Vagina (tissue), 2 donors: ENCODE measurements at places on chromosomes 3 and 15.

DNA sequence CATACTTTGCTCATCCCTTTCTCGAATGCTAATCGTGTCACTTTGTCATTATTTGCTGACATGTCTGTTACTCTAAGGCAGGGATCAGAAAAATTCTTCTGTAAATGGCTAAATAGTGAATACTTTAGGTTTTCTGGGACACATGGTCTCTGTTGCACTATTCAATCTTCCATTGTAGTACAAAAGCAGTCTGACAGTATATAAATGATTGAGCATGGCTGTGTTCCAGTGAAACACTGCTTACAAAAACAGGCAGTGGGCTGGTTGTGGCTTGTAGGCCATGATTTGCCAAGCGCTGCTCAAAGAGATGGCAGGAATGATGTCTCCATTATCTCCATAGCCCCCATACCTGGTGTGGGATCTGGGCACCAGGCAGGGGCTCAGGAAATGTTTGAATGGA lies 45.6 kb downstream of the TMEM266 start:
- no peak for DNase-seq

GRCh38 chr3:70138606-70139005 lies 139.1 kb downstream of the SAMMSON start:
- DNase-seq, result no peak

DNA sequence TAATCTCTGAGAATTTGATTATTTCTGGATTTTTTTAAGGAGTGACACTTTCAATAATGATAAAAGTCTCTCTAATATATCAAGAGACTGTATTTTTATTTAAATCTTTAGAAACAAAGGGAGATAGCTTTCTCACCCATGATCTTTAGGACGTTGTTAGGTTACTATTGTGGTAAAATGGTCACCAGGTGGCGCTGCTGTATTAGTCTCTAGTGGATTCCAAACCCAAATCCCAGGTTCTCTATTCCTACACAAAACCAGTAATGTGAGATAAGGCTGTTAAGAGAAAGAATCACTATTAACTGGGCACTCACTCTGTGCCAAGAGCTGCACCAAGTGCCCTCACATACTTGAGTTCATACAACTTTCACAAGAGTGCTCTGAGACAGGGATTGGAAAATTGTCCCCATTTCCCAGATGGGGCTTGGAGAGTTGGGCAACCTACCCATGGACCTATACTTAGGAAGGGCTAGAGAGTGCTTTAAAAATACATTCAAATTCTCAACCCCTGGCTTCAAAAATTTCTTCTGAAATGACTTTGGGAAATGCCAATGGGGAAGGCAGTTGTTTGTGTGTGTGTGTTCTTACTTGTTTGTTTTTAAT lies 593.4 kb upstream of the TGFBR2 start:
- no peak for DNase-seq

GRCh38 chr3:15630646-15631350 lies 29.3 kb downstream of the BTD start:
- no peak for DNase-seq

- DNase-seq, result peak; percentile 67
These were observed 211.3 kb downstream of the KLF13 start for GRCh38 chr15:31537770-31538592.

DNA sequence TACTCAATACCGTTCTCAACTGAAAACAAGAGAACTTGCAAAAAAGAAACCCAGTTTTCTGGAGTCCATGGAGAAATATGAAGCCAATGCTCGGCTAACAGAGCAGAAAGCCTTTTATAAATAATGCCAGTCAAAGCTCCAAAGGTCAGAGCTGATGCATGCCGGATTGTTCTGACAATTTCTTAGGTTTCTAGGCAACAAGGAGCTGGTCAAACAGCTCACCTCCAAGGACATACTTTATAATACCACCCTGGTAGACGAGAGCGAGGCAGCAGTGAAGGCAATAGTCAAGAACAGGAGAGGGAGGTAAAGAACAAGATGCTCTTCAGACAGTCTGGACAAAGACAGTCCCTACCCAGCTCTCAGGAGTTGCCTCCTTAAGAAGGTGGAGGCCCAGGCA lies 111.1 kb downstream of the UBE3A start:
- DNase-seq, result no peak

DNA sequence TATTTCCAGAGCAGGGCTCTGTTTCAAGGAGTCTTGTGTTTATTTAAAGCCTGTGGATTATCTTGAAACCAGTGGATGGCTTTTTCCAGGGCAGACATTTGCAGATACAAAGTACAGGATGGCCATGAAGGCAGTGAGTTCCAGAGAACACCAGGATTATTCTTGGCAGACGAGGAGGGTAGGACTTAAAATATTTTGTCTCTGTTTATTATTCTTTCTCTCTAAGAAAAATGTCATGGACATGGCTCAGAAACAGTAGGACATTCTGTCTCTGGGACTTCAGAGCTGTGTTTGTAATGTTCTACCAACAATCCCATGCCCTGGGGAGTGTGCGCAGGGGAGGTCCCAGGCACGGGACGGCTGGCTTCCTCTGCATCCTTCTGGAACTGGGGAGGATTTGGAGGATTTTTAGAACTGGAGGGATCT lies 125.9 kb downstream of the ATP10A start:
- no peak for DNase-seq

GRCh38 chr15:42549741-42550392 lies 1.2 kb downstream of the HAUS2 start:
- DNase-seq, result no peak

GRCh38 chr15:42349186-42349585 lies 10.1 kb upstream of the CAPN3 start:
- DNase-seq, result no peak

- no peak for DNase-seq
These were observed 28.9 kb downstream of the FBXW12 start for GRCh38 chr3:48400824-48401433.

GRCh38 chr15:56165234-56165633 lies 78.4 kb downstream of the RFX7 start:
- DNase-seq, result no peak

DNA sequence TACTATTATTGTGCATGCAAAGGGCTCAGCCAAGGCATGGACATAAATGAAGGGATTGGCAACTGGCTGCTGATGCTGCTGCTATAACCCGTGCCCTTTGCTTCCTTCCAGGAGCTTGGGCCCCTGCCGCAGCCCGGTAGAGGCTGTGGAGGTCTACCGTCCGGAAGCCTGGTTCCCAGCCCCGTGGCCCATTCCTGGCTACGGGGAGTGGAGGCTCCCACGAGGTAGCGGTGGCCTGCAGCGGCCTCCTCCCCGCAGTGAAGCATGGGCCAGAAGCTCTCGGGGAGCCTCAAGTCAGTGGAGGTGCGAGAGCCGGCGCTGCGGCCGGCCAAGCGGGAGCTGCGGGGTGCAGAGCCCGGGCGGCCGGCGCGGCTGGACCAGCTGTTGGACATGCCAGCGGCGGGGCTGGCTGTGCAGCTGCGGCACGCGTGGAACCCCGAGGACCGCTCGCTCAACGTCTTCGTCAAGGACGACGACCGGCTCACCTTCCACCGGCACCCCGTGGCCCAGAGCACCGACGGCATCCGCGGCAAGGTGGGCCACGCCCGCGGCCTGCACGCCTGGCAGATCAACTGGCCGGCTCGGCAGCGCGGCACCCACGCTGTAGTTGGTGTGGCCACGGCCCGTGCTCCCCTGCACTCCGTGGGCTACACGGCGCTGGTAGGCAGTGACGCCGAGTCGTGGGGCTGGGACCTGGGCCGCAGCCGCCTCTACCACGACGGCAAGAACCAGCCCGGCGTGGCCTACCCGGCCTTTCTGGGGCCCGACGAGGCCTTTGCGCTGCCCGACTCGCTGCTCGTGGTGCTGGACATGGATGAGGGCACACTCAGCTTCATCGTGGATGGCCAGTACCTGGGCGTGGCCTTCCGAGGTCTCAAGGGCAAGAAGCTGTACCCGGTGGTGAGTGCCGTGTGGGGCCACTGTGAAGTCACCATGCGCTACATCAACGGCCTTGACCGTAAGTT lies 15.0 kb downstream of the SPSB4 start:
- peak; percentile 19 for DNase-seq

DNA sequence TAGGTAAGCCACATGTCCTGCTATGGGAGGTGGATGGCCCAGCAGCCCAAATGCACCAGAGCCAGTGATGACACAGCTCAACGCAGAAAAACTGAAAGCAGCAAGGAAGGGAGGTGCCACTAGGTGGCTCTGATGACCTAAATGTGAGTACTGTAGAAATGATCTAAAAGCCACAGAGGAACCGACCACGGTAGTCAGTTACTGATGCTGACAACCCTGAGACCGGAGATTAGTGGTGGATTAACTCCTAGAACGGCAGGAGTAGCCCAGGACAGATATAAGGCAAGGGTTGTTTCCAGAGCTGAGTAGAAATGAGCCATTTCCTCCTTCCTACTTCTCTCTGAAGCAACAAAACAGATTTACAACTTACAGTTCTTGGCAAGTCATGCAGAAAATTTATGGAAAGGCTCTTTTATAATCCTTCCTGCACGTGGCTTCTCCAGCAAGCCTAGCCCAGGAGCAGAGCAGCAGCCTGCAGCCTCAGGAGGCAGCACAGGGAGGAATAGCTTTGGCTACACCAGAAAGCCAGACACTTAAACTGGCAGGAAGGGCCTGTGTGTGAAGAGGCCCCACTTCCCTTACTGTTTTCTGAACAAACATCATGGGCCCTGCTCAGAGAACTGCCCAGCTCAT lies 13.1 kb downstream of the FBXL22 start:
- no peak for DNase-seq

DNA sequence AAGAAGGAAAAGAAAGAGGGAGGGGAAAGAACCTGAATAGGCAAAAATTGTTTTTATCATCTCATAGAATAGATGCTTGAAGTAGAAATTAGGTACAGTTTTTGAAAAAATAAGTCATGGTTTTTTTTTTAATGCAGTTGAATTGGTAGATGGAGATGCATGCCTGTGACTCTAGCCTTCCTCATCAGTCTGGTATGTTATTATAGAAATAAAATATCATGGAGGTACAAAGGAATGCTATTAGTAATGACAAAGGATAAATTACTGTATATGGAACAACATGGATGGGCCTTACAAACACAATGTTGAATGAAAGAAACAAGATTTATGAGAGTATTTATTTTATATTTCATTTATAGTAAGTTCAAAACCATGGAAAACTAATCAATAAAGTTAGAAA lies 162.4 kb upstream of the GALNT15 start:
- no peak for DNase-seq

DNA sequence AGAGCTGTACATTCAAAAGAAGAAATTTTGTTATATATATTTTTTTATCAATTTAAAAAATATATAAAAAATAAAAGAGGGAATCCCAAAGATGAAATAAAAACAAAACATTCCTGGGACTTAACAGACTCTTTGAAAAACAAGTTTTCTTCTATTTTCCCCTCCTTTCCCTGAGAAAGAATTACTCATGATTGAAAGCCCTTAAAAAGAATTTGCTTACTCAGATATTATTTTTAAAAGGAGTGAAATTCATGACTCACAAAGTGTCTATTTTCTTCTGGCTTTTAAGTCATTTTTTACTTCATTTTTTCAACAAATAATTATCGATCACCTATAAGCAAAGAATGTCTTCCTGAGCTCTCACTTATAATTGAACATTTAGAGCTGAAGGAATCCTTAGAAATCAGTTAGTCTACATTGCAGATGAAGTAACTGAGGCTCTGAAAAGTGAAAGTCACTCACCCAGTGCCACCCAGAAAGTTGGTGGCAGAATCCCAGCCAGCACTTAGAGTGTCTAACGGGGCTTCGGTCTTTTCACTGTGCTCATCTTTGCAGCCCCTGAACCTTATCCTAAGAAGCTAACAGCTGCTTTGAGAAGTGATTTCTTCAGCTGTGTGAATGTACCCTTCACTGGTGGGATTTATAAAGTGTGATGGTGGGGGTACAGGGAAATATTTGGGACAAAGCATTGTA lies 42.5 kb upstream of the NUDT16 start:
- DNase-seq, result no peak

- DNase-seq, result no peak
These were observed 204.0 kb upstream of the WNT5A start for GRCh38 chr3:55691141-55691540.

DNA sequence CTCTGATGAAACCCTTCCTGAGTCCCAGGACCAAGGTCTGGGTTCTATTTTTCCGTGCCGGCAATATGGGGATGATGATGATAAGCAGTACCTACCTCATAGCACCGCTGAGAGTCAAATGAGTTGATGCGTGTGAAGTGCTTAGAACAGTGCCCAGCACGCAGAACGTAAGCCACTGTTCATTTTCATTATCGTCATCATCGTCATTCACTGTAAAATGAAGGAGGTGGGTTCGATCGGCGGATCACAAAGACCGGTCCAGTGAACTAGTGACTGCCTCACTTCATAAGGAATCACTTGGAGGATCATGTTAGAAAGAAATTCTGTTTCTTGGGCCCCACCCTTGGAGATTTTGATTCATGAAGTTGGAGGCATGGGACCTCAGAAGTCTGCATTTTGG lies 44.3 kb downstream of the RLBP1 start:
- DNase-seq, result no peak

DNA sequence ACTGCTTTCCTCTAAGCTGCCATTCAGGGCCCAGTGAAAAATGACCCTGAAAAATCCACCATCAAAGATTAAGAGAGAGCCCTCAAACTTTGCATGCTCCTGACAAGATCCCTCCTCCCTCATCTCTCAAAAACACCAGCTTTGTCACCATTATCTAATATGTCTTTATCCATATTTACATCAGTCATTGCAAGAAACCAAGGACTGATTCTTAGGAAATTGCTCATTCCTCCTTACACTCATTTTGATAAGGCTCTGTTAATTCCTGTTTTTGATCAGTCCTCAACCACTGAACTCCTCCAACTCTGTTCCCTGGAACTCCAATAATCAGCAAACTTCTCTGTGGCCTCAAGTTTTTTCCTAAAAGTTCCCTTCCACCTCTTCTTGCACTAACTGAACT lies 51.8 kb downstream of the CD200 start:
- no peak for DNase-seq

DNA sequence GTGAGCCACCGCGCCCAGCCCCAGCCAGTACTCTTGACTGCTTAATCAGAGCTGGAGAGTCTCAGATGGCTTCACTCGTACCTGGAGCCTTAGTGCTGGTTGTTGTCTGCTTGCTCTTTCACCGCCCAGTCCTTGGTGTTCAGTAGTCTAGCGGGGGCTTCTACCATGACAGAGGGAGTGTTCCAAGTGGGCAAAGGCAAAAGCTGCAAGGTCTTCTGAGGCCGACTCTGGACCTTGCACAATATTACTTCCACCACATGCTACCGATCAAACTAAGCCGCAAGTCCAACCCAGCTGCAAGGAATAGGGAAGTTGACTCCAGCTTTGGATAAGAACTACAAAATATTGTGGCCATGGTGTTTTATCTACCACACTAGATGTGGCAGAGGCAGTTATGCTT lies 6.6 kb downstream of the PARL start:
- no peak for DNase-seq

DNA sequence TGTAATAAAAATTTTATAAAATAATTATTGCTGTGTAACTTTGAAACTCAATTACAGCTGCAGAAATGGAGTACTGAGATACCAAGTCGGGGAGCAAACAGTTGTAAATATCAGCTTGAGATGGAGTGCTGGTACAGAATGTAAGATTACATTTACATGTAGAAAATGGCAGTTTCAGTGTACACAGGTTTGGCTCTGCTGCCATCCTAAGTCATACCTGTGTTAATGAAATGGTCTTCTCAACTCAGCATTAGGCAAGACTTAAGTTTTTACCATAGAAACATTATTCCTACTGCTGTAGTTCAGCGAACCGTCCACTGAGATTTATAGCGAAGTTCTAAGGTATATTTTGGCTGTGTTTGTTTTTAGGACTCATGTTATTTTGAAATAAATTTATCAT lies 110.1 kb upstream of the TBL1XR1 start:
- no peak for DNase-seq
